Astrocyte of the cerebellum (primary cell): ENCODE measurements at places on chromosomes 11 and 22.

GRCh38 chr11:12287009-12287373, 90.4 kb upstream of the PARVA start:
- peak; percentile 90 for DNase-seq

DNA sequence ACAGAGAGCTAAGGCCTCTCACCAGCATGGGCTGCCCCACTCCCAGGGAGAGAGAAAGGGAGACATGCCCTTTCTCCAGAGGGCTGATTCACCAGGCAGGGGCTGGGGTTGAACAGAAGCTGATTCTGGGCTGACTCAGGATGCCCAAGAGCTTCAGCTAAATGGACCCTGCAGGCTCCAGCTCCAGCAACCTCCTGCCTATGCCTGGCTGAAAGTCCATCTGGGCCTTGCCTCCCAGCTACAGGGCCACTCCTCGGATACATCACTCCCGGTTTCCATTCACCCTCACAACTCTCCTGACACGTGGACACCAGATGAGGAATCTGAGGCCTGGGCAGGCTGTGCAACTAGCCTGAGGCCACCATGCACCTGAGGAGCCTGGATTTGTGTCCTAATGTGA, 215.5 kb downstream of the BUD13 start:
- no peak for DNase-seq

GRCh38 chr22:42561856-42562255, 8.1 kb downstream of the SERHL2 start:
- no peak for DNase-seq

- DNase-seq: peak; percentile 35
Measured at GRCh38 chr11:61787928-61788491, 4.4 kb downstream of the TMEM258 start.

- no peak for DNase-seq
Measured at GRCh38 chr22:43131773-43132501, 11.3 kb downstream of the MCAT start.

GRCh38 chr22:46213052-46213451, 37.0 kb downstream of the CDPF1 start:
- DNase-seq: no peak

DNA sequence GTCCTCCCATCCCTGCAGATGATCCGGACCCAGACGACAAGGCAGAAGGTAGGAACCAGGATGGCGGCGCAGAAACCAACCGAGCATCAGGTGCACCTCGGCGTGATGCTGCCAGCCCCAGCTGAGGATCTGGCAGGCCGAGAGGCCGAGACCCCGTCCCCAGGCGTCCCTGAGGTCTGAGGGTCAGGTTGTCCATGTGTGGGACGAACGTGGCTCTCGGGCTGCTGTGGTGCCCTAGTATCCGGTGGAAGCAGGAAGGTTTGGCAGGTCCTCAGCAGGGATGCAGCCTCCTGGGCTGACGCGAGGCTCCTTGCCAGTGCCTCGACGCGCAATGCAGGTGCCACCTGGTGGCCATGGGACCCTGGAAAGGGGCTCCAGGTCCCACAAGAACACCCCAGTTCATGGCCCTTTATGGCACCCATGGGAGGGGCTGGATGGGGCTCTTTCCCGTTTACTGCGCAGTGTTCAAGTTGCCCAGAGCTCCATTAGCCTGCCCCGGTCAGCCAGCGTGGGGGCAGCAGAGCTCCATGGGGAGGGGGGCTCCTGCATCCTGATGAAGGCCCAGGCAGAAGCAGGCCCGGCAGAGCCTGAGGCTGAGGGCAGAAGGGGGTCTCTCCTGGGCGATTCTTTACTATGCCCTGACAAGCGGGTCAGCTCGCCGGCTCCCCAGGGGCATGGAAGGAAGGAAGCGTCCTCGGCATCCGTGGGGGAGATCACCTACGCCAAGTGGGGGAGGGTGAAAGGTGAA, 129.9 kb downstream of the CTTN start:
- no peak for DNase-seq

DNA sequence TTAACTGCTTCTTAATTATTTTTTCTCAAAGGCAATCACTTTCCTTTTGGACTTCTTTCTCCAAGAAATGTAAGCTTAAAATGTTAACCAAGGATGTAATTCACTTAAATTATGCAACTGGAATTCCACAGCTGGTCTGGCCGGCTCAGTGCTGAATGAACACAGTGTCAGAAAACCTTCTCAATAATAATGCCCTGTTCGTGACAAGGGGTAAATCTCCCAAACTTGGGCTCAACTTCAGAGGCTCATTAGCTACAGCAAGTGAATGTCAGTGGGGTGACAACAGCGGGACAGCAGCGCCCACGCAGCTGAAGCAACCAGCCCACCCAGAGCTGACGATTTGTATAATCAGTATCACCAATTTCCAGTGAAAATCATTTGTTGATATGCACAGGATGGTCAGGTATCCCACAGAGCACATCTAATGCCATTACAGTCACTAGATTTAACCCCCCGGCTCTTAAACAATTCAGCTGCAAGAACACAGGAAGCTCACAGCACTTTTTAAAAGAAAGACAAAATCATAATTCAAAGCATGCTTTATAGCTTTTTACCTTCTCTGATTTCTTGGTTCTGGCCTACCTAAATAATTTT, 704.8 kb downstream of the DLG2 start:
- no peak for DNase-seq

DNA sequence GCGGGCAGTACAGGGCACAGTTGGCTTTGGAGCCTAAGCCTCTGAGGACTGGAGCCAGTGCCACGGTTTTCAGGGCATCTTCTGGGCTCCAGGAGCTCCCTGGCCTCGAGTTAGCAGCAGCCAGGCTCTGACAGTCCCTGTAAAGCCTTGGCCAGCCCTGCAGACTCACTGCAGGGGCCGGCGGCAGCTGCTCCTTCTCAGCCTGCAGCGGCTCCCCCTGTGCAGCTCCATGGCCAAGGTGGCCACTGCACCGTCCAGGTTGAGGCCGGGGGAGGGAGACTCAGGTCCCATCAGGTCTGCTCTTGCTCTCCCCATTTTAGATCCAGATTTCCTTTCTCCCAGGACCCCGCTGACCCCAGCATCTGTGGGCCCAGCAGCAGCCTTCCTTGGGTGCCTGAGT, 1461.1 kb downstream of the BRD1 start:
- DNase-seq: no peak

DNA sequence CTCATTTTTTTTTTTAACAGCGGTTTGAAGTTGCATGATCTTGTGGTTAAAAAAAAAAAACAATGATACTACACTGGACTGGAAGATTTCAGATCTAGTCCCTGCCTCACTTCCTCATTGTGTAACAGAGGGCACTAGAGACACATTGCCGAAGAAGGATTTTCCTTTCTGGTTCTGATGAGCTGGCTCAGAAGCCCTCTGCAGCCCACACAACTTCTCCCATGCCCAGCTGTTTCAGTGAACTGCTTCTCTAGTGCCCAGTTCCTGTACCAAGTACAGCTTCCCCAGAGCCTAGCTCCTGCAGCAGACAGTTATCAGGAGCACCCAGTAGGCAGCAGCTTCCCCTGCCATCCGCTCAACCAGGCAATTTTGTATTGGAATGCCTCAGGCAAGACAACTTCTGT, 29.5 kb upstream of the ANO5 start:
- DNase-seq: no peak

GRCh38 chr11:8034604-8035190, 46.3 kb upstream of the TUB start:
- DNase-seq: no peak

DNA sequence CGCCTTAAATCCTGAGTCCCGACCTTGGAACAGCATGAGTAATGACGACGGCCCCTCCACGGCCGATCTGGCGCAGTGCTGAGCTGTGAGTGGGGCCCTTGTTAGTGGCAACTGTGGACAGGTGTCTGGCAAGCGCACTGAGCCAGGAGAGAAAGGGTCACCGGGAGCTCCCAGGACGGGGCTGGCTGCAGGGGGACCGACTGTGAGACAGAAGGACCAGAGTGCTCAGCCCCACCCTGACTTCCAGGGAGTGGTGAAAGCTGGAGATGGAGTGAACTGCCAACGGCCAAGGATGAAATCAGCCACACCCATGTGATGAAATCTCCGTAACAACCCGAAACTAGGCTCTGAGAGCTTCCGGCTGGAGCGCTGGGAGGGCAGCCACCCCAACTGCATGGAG, 228.6 kb downstream of the BRD1 start:
- DNase-seq: no peak
